ENCODE measurements at places on chromosomes 16 and 17. TPM values are rescaled to one million over a fixed set of nuclear protein-coding genes. Genes with fewer than 3 reads are reported as not detected.

- no peak for DNase-seq
These were observed 2.5 kb upstream of the LITAF start for GRCh38 chr16:11589198-11589550.

DNA sequence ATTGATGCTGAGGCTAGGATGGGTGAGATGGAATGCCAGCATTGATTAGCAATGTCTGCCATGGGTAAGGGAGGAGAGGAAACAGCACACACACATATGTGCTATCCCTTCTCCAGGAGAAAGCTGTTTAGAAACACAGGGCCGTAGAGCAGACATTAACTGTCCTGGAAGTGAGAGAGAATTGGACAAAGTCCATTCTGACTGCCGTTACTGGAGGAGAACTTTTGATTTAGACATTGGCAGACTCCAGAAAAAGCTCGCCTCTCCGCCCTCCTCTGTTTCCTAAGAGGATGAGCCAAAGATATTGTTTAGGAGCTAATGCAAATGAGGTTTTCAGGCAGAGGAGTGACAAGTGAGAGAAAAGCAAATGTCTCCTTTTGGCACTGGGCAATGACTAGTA lies 237.0 kb downstream of the HAPSTR1 start:
- no peak for DNase-seq

DNA sequence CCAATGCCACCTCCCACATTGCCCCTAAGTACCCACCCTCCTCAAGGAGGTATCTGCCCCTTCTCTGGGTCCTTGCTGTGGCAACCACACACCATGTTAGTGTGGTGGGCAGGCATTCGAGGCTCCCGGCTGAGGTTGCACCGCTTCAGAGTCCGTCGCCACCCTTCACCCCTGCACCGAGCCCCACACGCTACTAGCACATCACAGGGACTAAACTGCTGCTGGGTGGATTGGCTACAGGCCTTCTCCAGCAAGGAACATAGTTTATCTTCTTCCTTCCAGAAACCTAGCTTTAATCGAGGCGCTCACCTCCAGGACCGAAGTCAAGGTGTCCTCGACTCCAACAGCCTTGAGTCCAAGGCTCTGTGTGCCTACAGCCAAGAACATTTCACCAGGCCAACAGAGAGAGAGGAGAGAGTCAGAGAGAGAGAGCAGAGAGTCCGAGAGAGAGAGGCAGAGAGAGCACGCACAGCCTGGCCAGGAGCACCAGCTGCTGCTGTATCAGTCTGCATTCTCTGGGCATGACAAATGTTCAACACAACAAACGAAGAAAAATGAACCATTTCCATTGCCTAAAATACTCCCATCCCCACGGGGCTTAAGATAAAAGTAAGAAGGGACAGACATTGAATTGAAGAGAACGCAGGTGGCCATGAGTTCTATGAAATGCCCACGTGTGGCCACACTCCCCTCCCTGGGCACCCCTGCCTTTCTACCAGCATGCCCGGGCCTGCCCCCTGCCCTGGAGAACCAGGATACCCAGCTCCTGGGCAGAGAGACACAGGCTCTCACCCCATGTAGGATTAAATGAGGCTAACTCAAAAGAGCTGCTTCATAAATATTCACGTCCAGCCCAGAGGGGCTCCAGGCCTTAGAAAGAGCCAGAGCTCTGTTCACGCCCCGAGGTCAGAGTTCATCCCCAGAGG lies 94.9 kb downstream of the RBFOX3 start:
- no peak for DNase-seq

GRCh38 chr17:57889892-57890856 lies 40.3 kb upstream of the MRPS23 start:
- DNase-seq: no peak

Gene DHODH
- 11.5 TPM for total RNA-seq

GRCh38 chr16:13307255-13307654 lies 405.9 kb downstream of the SHISA9 start:
- no peak for DNase-seq
